ENCODE measurements at places on chromosomes 6 and 20. TPM values are rescaled to one million over a fixed set of nuclear protein-coding genes. Genes with fewer than 3 reads are reported as not detected.

DNA sequence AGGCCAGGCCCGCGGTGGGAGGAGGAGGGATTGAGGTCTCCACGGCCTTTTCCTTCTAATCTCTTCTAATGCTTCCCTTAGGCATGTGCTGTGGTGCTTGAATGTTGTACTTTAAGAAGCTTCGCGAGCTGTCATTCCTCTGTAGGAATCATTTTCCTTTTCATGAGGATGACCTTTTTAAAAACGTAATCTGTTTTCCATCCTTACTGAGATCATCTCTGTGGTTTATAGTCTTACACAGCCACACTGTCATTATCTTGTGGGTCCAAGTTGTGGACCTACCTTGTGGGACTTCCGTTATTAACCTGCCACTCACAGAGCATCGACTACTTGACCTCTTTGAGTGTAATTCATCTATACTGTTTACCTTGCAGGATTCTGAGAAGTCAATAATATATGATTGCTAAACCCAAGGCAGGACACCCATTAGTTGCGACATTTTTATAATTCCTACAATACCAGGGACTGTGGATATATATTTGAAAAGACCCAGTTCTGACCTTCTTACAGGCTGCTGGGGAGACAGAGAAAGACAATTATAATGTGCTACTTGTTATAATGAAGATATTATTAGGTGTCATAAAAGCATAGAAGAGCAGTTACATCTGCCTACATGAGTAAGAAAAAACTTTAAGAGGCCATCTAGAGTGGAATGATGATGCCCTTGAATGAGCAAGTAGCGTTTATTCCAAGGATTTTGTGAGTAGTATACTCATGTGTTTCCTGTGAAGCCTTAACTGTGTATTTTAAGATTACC, 842 bp downstream of the SLC25A27 start:
- peaks cover 13% of the 10 kb centered on the region for H3K4me1 ChIP-seq
- no peaks in the 10 kb centered on the region for H3K36me3 ChIP-seq
- DNase-seq = no peak
- H3K27me3 ChIP-seq = peaks cover 41% of the 10 kb centered on the region
- H3K4me3 ChIP-seq = peak overlapping the region; percentile 86

DNA sequence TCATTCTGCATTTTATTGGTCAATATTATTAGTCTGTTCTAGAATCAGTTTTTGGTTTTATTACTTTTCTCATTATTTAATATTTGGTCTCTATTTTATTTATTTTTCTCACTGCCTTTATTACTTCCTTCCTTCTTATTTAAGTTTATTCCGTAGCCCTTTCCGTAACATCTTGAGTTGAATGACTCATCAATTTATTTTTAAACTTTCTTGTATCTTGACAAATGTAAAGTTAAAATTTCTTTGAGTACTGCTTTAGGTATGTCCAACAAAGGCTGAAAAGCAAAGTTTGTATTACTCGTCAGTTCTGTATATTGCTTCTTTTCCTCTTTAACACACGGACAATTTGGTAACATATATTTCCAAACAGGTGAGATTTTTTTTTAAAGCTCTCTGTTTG, 192.0 kb downstream of the CD109 start:
- DNase-seq = no peak
- no peaks in the 10 kb centered on the region for H3K27me3 ChIP-seq

DNA sequence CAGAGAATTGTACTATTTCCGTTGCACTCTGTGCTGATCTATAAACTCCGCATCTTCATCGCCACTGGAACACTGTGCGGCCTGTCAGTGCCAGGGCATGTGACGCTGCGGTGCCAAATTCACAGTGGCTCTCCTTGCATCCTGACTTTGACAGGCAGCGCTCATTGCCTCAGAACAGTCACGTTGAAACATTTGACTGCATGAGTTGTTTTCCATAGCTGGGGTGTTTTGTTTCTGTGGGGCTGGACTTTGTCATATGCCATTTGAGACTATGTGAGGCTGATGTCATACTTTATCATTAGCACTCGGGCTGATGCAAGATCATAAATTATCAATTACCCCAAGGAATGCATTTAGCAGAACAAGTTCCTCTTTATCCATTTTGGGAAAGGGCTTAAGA, 32.7 kb downstream of the CFAP61 start:
- peaks cover 11% of the 10 kb centered on the region for H3K27me3 ChIP-seq
- no peak overlapping the region for H3K27ac ChIP-seq
- no peak for DNase-seq
- peaks cover 2% of the 10 kb centered on the region for H3K4me1 ChIP-seq
- no peaks in the 10 kb centered on the region for H3K36me3 ChIP-seq
- no peak overlapping the region for H3K4me3 ChIP-seq

GRCh38 chr20:34871320-34871926, 1.2 kb downstream of the GGT7 start:
- H3K27ac ChIP-seq = no peak overlapping the region
- no peaks in the 10 kb centered on the region for H3K27me3 ChIP-seq
- peak overlapping the region; percentile 84 for H3K4me3 ChIP-seq
- DNase-seq = no peak

- H3K27ac ChIP-seq = peak overlapping the region; percentile 57
- peaks cover 19% of the 10 kb centered on the region for H3K27me3 ChIP-seq
- peak overlapping the region; percentile 91 for H3K4me3 ChIP-seq
- no peaks in the 10 kb centered on the region for H3K36me3 ChIP-seq
Observed at GRCh38 chr6:16238963-16239797, 793 bp downstream of the GMPR start.

GRCh38 chr6:151057061-151057460, 182.7 kb upstream of the AKAP12 start:
- H3K4me1 ChIP-seq = no peaks in the 10 kb centered on the region
- DNase-seq = no peak
- no peak overlapping the region for H3K27ac ChIP-seq
- no peak overlapping the region for H3K4me3 ChIP-seq
- peaks cover 7% of the 10 kb centered on the region for H3K36me3 ChIP-seq

DNA sequence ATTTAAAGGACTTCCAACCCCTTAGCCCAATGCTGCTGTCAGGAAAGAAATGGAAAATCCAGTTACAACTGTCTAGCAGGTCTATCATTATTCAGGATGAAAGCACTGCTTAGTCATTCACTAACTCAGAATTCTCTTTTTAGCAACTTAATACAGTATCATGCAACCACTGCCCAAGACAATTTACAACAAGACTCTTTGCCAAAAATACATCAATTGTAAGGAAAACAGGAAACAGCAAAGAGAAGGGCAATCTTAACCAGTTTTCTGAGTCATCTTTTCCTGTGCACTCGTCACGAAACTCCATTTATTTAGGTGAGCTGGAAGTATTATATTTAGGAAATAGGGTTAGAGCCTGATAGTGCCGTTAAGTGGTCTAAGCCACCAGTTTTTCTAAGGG, 1197.7 kb upstream of the CITED2 start:
- H3K27ac ChIP-seq = no peak overlapping the region
- H3K4me3 ChIP-seq = no peak overlapping the region
- DNase-seq = no peak

- H3K27me3 ChIP-seq = peaks cover 2% of the 10 kb centered on the region
- H3K4me1 ChIP-seq = no peaks in the 10 kb centered on the region
- no peak for DNase-seq
- H3K27ac ChIP-seq = no peak overlapping the region
Observed at GRCh38 chr6:157265635-157266034, 57.7 kb downstream of the TMEM242 start.

DNA sequence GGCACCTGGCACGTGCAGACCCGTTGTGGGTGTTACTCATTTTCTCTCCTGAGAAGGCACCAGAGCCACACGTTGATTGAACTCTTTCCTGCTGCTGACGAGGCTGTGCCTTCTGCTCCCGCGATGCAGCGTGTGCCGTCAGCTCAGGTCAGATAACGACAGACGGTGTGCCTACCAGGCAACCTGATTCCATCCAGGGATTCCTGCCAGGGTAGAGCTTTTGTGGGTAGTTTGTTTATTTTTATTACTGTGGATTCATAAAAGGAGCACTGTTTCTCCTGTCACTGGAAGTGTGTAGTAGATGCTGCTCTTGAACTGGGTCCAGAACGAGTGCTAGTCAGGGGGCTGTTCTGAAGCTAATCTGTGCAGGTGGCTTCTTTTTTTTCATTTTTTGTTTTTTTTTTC, 20.7 kb downstream of the PRPF6 start:
- no peak overlapping the region for H3K4me3 ChIP-seq
- no peaks in the 10 kb centered on the region for H3K27me3 ChIP-seq
- peaks cover 87% of the 10 kb centered on the region for H3K36me3 ChIP-seq
- no peak for DNase-seq
- H3K27ac ChIP-seq = no peak overlapping the region

The SLC22A23 gene
- total RNA-seq = 0.24 TPM

The GSTA3 gene
- not detected for total RNA-seq

The CPNE5 gene
- total RNA-seq = 57.8 TPM

All from activated B cell treated with CpG ODN at 0.5 μM for 24 hours (primary cell).